Activated T-cell treated with anti-CD3 and anti-CD28 coated beads for 4 hours (primary cell): ENCODE measurements at places on chromosomes 6 and 20.

DNA sequence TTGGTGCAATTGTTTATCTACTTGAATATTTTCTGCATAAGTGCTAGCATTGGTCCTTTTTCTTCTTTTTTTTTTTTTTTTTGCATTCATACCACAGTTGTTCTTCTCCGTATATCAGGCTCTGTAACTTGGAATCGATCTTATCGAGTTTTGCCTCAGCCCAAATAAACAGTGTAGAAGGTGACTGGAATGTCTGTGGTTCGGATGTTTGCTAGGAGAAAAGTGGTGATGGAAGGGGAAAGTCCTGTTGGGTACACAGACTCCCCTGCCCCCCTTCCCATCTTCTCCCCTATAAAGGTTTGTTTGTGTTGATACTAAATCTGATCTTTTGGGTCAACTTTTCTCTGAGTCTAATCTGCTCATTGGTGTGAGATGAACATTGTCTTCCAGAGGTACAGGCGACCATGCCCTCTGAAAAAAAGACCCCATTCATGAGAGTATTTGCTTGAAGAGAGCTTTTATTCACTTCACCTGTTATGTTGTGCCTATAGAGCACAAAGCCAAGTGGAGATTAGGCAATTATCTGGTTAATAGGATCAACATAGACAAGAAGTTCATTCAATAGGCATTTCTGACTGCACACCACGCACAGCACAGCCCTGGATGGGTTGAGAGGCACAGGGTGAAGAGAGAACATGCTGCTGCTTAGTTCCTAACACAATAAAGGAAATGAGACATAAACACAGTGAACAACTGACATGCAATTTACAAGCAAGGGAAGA, 620.0 kb downstream of the PKHD1 start:
- DNase-seq: no peak

DNA sequence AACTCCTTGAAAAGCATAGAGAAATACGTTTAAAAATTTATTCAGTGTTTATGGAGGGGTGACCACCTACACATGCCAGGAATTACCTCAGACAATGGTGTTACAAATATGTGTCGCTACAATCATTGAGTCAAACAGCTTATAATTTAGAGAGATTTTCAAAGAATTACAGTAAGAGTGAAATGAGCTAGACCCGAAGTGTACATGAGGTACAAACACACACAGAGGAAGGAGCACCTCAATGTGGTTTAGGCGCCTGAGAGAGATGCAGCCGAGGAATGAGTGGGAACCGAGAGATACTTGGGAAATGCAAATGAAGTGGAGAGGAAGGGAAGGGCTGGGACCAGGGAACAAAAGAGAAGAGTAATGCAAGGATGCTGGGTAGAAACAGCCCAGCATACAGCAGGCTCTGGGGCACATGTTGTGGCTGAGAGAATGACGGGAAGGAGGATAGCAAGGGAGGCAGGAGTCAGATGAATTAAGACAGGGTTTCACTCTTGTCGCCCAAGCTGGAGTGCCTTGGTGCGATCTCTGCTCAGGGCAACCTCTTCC, 15.5 kb downstream of the EEF1E1 start:
- no peak for DNase-seq

GRCh38 chr6:14366872-14367271, 249.3 kb downstream of the CD83 start:
- DNase-seq: no peak

DNA sequence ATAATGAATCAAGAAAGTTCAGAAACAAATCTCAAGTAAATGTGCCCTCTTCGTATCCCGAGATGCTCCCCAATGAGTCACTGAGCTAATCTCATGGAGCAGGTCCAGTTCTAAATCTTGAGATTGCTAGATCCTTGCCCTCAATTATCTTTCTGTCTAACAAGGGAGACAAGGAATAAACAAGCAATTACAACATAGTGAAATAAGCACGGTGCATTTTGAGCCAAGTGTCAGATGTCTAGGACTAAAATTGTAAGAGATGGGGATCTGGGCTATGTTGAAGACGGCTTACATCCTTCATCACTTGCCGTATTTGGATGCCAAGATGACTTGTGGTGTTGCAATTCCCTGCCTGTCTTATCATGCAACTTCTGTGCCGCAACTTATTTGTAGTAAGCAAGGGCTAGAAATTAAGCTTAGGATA, 56.5 kb upstream of the ADGRF1 start:
- no peak for DNase-seq

GRCh38 chr6:149324428-149324827, 6.9 kb downstream of the TAB2 start:
- DNase-seq: no peak

DNA sequence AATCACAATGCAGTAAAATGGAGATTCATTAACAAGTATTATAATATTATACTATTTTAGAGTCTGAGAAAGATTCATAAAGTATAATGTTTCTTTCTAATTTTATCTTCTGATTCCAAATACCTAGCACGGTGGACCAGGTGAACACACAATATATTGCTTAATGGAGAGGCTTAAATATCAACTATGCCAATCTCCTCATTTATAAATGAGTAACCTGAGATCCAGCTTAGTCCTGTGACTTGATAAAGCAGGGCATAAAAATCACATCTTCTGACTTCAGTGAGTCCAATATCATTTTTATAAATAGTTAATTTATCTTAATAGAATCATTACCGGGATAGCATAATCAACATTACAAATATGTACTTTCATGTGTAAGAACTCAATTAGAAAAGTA, 144.4 kb upstream of the GJE1 start:
- no peak for DNase-seq

GRCh38 chr6:79756496-79756895, 125.4 kb downstream of the SH3BGRL2 start:
- DNase-seq: no peak
